ENCODE measurements at places on chromosomes 12 and 14.
A peak's percentile ranks its signal among the peaks of the same experiment; 100 is the strongest.

- no peak for DNase-seq
These were observed 19.5 kb upstream of the HIGD1C start for GRCh38 chr12:50932787-50933280.

GRCh38 chr12:63419154-63419553, 249.1 kb downstream of the DPY19L2 start:
- DNase-seq = no peak

DNA sequence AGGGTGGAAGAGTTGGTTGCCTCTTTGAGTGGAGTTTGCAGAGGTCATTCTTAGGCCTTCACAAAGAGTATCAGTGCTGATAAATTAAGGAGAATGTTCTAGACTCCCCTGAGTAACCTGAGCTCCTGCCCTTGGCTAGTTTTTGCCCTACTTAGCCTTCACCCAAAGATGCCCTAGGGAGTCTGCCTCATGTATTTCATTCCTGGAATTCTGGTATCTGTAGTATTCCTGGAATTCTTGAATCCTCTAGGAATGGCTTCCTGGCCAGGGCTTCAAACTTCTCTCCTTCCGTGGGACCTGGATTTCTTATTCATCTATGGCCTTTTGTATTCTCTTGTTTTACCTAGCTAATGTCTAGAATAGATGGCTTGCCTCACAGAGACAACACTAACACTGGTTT, 701.1 kb downstream of the NOVA1 start:
- DNase-seq = no peak

DNA sequence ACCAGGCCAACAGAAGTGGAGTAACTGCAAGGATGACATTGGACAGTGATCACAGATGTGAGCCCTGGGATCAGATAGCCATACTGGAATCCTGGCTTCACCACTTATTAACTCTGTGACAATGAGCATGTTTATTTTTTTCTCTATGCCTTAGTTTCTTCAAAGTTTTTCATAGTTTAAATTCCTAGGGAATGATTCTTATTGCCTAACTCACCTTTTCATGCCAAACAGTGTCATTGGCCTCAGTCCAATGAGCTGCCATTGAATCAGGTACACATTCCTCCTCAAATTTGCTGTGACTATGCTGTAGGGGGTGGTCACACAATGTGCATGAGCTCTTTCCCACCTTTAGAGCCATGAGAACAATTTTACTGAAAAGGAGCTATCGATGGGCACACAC, 342.3 kb downstream of the SYT1 start:
- no peak for DNase-seq

GRCh38 chr14:104872469-104873341, 7.6 kb downstream of the CEP170B start:
- DNase-seq = no peak

- no peak for DNase-seq
These were observed 712.6 kb downstream of the SLC16A7 start for GRCh38 chr12:60308366-60308991.

- no peak for DNase-seq
These were observed 413 bp upstream of the TUBA1C start for GRCh38 chr12:49264466-49264872.

- no peak for DNase-seq
These were observed 455.5 kb downstream of the AEBP2 start for GRCh38 chr12:19894803-19895202.

GRCh38 chr12:42143452-42144157, 1.1 kb downstream of the GXYLT1 start:
- no peak for DNase-seq

GRCh38 chr12:86257134-86257533, 943 bp upstream of the MGAT4C start:
- no peak for DNase-seq

DNA sequence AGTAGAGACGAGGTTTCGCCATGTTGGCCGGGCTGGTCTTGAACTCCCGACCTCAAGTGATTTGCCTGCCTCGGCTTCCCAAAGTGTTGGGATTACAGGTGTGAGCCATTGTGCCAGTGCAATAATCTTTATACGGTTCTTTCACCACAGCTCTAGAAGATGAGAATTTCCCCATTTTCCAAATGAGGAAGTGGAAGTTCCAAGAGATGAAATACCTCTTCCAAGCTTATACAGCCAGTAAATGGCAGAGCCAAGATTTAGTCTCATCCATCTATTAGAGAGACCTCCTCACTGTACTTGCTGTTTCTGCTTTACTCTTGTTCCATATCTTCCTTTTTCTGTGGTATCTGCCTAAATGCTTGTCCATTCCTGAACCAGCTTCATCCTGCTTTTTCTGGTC, 3.1 kb upstream of the LMNTD1 start:
- DNase-seq = no peak

GRCh38 chr12:91811481-91812287, 334.0 kb downstream of the BTG1 start:
- DNase-seq = peak; percentile 88

GRCh38 chr14:55973911-55974630, 144.1 kb upstream of the PELI2 start:
- no peak for DNase-seq

DNA sequence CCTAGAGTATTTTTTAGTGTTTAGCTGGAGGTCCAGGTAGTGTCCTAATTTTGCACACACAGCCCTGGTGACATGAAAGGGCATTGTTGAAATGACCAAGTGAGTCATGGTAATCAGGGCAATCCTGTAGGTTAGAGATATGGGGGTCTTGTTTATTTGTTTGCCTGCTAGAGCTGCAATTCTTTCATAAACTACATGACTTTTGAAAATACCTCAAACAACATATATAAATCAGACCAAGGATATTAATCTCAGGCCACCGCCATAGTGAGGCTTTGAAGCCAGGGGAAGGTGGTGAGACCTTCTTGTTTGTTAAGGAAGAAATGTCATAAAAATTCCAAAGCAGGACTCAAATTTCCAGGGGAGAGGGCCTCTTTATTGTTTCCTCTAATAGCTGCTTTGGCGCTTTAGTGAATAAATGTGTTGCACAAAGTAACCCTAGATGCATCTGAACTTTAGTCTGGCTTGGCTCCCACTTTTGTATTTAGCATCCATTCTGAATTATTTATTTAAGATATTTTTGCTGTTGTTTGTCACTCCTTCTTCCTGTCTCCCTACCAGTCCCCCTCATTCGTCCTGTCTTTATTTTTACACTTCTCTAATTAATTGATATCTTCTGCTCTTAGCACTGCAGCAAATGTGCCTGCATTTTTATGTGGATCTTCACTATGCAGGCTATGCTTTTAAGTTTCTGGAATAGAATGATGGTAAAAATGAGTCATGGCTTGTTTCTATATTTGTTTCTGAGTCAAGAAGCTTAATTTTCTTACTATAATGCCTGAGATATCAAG, 430.3 kb downstream of the RAD51B start:
- DNase-seq = no peak

DNA sequence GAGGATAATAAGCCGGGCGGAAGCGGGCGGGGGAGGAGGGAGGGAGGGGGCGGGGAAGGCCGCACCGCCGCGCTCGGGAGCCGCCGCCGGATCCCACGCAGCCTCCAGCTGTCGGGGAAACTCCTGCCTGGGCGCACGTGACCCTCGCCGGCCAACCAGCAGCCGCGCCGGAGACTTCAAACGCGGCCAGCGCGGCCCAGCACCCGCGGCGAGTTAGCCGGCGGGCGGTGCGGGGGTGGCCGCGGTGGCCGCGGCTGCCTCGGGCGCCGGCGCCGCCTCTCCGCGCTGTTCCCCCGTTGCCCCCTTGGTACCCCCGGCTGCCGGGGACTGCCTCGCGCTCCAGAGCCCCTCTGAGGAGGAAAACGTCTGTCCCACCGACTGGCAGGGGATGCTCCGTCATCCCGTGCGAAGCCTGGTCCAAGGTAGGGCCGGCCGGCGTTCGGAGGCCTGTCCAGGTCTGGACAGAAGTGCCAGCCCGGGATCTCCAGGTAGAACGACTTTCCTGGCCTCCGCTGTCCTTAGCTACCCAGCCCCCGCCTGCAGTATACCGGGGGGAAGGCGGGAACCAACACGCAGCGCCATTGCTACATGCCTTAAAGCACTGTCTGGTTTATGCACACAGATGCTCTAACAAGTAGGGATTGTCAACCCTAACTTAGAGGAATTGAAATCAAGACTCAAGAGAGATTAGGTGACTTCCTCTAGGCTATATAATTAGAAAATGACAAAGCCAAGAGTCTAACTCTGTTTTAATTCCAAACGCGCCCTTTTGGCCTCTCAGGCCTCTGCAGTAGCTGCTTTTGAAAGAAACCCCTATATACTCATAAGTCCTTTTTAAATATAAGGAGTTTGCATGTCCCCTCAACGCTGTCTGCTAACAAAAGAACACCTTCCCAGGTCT, at the start of gene YAF2:
Gene YAF2, minus strand, starts transcription at position 9 of the 901 bp plus-strand sequence. CDS start 68 bp downstream, outside the sequence.
- peak; percentile 97 for DNase-seq

DNA sequence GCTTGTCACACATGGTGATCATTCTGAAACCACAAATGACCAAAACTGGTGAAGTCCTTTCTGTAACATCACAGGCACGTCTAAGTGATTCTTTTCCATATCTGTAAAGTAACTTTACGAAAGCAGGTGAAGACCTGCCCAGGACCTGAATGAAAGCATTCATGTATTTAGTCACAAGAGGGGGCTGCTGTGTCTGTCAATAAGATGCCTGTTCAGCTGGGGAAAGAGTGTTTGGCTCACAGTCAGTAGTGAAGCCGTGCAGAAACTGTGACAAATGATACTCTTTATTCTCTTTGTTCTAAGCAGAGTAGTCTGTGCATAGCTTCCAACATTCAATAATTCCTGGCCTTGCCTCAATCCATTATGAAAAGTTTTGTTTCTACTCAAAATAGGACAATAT, 373.5 kb upstream of the OR4E1 start:
- no peak for DNase-seq

- DNase-seq = no peak
These were observed 1009.6 kb downstream of the FLRT2 start for GRCh38 chr14:86539361-86540070.

- no peak for DNase-seq
These were observed 26.2 kb upstream of the CKAP4 start for GRCh38 chr12:106274012-106274411.

GRCh38 chr12:120215357-120215735, 14.4 kb upstream of the RPLP0 start:
- no peak for DNase-seq

- peak; percentile 57 for DNase-seq
These were observed 12.8 kb downstream of the TNFRSF1A start for GRCh38 chr12:6328945-6329702.

DNA sequence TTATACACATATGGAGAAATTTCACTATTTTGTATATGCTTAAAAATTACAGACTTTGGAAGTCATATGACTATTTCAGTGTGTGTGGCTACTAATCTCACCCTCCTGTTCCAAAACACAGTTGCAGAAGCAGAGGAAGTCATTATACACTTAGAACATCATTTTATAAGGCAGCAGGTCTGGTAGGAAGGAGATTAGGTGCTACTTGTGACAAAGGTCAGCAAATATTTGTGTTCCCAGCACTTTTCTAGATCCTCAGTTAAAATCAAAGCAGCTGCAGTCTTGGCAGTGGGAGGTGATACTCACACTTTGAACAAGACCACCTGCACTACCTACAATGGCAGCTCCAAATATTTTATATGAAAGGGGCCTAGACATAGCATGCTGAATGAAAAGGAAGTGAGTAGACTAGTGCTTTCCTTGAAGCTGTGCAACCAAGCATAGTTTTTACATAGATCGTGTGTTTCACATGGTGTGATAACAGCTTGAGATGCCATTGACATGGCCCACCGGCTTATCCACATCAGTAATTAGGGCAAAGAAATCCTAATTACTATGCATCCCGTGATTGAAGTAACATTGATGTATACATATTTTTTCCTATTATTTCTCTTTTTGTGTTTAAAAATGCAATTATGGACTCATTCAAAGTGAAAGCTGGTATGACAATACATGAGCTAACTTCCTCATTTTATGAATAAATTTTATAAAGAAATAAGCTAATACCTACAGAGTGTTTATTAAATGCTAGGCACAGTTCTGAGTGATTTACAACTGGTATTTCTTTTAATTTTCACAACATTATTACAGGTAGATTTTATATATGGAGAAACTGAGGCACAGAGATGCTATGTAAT, 5.3 kb downstream of the GYS2 start:
- DNase-seq = no peak

DNA sequence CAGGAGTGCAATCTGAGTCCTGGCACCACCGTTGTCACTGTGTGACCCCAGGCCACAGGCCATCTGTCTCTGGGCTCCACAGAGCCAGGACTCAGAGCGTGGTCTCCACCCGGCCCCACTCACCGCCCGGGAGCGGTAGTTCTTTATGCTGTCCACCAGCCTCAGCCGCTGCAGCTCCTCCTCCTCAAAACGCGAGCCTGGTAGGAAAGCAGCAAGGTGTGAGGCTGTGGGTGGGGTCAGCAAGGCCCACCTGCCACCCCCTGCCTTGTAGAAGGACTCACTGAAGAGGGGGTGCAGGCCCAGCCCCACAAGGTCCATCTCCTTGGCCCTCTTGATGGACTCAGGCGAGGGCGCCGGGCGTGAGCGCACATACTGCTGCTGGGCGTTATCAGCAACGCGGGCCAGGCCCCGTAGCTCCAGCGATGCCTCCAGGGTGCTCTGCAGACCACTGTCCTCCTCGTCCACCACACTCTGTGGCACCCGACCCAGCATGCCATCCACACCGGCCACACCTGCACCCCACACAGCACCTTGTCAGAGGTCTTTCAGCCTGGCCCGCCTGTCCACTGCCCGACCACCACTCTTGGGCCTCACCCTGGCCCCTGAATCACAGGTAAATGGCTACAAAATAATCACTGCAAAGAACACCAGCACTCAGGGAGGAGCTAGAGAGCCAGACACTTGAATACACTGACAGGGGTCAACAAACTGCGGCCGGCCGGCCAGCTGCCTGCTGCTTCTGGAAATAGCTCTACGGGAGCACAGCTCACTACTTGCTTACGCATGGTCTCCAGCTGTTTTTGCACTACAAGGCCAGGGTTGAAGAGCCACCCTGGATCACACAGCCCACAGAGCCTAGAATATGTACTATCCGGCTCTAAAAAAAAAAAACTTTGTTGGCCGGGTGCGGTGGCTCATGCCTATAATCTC, 16.3 kb downstream of the CFAP73 start:
- DNase-seq = no peak

DNA sequence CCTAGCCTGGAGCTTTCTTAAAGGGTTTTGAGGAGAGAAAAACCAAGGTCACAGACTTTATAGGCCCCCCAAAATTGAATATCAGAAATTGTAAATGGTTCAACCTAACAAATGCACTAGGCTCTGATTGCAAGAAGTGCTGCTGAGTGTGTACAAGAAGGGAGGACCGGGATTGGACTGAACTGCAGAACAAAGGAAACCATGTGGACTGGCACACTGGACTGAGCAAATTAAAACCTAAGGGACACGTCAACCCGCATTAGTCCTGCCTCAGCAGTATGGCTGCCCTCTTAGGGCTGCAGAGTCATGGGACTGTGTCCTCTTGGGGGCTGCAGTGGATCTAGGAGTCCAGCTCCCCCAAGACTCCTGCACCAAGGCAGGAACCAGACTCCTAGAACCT, 842 bp upstream of the CISTR start:
- DNase-seq = no peak

GRCh38 chr14:68534276-68534675, 258.6 kb downstream of the ZFP36L1 start:
- DNase-seq = no peak
